ENCODE measurements at places on chromosomes 3 and 15. TPM values are rescaled to one million over a fixed set of nuclear protein-coding genes. Genes with fewer than 3 reads are reported as not detected.

Gene DUOX2
- 0.29 TPM for total RNA-seq

Gene GPR149
- not detected for total RNA-seq

Gene TMEM45A
- 0.15 TPM for total RNA-seq

Gene SAMD7
- 0.12 TPM for total RNA-seq

Gene NEDD4
- total RNA-seq: 1.6 TPM

Gene RGMA
- not detected for total RNA-seq

DNA sequence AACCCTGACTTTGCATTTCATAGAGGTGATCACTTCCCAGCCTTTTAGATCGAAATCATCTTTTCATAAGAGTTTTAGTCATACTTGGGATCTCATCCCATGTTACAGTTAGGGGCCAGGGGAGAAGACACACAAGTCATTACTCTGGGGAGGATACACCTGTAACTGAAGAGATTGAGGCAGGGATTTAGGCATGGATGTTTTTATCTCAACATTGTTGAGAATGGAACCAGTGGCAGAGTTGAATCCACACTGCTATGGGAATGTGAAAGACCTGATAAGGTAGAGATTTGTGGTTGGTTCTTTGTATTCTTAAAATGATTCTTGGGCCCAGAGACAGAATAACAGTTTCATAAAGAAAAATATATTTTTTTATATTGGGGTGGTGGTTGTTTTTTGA lies 16.2 kb upstream of the CLEC3B start:
- no peaks in the 10 kb centered on the region for H3K27me3 ChIP-seq
- no peak overlapping the region for H3K4me3 ChIP-seq
- H3K4me1 ChIP-seq: peaks cover 11% of the 10 kb centered on the region
- H3K36me3 ChIP-seq: peaks cover 41% of the 10 kb centered on the region
- DNase-seq: no peak

- no peak overlapping the region for H3K4me3 ChIP-seq
- peaks cover 55% of the 10 kb centered on the region for H3K4me1 ChIP-seq
- no peaks in the 10 kb centered on the region for H3K36me3 ChIP-seq
- H3K27ac ChIP-seq: no peak overlapping the region
- peak; percentile 60 for DNase-seq
Observed at GRCh38 chr15:67820992-67821783, 4.1 kb upstream of the SKOR1 start.

- no peaks in the 10 kb centered on the region for H3K27me3 ChIP-seq
- no peak overlapping the region for H3K27ac ChIP-seq
- no peaks in the 10 kb centered on the region for H3K36me3 ChIP-seq
- H3K4me3 ChIP-seq: no peak overlapping the region
- DNase-seq: no peak
Observed at GRCh38 chr3:161700998-161701397, 204.4 kb downstream of the OTOL1 start.

GRCh38 chr15:61480863-61481262 lies 251.8 kb upstream of the RORA start:
- H3K4me3 ChIP-seq: no peak overlapping the region
- no peaks in the 10 kb centered on the region for H3K27me3 ChIP-seq
- no peak overlapping the region for H3K27ac ChIP-seq
- no peak for DNase-seq

- no peak for DNase-seq
- no peaks in the 10 kb centered on the region for H3K27me3 ChIP-seq
- H3K36me3 ChIP-seq: no peaks in the 10 kb centered on the region
Observed at GRCh38 chr3:16183601-16184270, 9.3 kb downstream of the GALNT15 start.

DNA sequence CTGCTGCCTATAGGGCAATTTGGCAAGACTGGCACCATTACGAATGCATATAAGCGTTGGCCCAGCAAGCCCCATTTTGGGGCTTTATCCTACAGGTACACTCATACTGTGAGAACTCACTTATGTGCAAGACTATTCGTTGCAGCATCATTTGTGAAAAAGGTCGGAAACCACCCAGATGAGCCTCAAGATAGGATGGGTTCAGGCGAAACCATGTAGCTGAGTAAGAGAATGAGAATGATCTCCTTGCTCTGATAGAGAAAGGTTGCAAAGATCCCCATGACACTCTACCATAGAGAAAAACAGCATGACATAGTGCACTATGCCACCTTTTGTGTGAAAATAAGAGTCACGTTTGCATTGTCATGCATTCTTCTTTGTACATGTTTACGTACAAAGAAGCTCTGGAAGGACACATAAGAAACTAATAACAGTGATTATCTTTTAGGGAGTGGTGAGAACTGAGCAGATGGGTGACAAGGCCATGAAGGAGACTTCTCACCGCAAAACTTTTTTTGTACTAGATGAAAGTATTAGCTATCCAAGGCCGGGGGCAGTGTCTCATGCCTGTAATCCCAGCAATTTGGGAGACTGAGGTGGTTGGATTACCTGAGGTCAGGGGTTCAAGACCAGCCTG lies 50.0 kb downstream of the RHCG start:
- H3K4me1 ChIP-seq: peaks cover 27% of the 10 kb centered on the region
- DNase-seq: no peak
- H3K36me3 ChIP-seq: no peaks in the 10 kb centered on the region

DNA sequence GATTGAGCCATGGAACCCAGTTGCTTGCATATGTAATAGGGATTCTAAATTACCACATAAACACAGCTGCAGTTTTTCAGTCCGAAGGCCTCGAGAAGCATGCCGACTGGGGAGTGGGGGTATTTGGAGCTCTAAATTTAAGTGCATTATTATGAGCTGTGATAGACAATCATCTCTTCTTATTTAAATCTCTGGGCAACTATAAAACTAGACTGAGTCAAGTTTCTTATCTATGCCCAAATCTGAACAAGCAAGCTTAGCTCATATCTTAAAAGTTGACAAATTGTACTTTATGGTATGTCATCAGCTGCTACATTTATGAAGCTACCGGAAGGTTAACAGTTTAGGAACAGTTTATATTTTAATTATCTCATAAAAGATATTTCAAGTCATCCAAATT lies 19.5 kb upstream of the THRB start:
- H3K36me3 ChIP-seq: no peaks in the 10 kb centered on the region
- peaks cover 2% of the 10 kb centered on the region for H3K4me1 ChIP-seq
- H3K4me3 ChIP-seq: no peak overlapping the region
- DNase-seq: no peak
- peaks cover 8% of the 10 kb centered on the region for H3K27me3 ChIP-seq
- H3K27ac ChIP-seq: no peak overlapping the region

- H3K27me3 ChIP-seq: no peaks in the 10 kb centered on the region
- DNase-seq: no peak
- no peaks in the 10 kb centered on the region for H3K4me1 ChIP-seq
- H3K36me3 ChIP-seq: peaks cover 10% of the 10 kb centered on the region
- H3K4me3 ChIP-seq: no peak overlapping the region
Observed at GRCh38 chr15:68192117-68192516, 13.0 kb downstream of the CALML4 start.

DNA sequence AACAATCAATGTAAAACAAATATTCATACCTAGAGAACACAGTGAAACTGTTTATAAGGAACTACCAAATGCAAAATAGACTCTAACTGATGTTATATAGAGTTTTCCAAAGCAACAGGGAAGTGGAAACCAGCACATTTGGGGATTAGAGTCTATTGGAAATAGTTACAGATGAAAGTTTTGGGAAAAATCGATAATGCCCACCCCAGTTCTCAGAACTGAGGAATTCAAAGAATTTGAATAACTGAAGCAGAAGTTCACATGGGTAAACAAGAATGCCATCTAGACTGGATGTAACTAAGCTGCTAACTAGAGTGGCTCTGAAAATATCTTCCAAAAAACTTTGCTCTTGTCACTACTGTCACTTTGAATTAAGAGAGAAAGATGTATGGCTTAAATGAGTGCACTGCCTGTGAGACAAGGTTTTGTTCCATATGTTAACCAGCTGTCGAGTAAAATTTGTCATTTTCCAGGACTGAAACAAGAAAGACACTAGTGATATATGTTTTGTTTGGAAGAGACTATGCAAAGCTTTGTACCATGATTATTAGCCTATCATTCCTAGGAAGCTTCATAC lies 9.2 kb upstream of the DENND4A start:
- no peak overlapping the region for H3K4me3 ChIP-seq
- no peaks in the 10 kb centered on the region for H3K36me3 ChIP-seq
- H3K4me1 ChIP-seq: peaks cover 4% of the 10 kb centered on the region
- DNase-seq: no peak
- H3K27ac ChIP-seq: peak overlapping the region; percentile 0

GRCh38 chr3:5663601-5664000 lies 476.1 kb downstream of the EDEM1 start:
- no peaks in the 10 kb centered on the region for H3K4me1 ChIP-seq
- no peaks in the 10 kb centered on the region for H3K36me3 ChIP-seq
- H3K4me3 ChIP-seq: no peak overlapping the region
- no peaks in the 10 kb centered on the region for H3K27me3 ChIP-seq
- no peak overlapping the region for H3K27ac ChIP-seq
- DNase-seq: no peak

GRCh38 chr3:128489927-128490649 lies 2.9 kb downstream of the GATA2 start:
- peak overlapping the region; percentile 6 for H3K4me3 ChIP-seq
- DNase-seq: peak; percentile 58
- no peaks in the 10 kb centered on the region for H3K36me3 ChIP-seq
- no peak overlapping the region for H3K27ac ChIP-seq

GRCh38 chr15:68565726-68566125 lies 13.1 kb upstream of the CORO2B start:
- H3K4me3 ChIP-seq: no peak overlapping the region
- DNase-seq: no peak
- peaks cover 15% of the 10 kb centered on the region for H3K27me3 ChIP-seq
- no peak overlapping the region for H3K27ac ChIP-seq

DNA sequence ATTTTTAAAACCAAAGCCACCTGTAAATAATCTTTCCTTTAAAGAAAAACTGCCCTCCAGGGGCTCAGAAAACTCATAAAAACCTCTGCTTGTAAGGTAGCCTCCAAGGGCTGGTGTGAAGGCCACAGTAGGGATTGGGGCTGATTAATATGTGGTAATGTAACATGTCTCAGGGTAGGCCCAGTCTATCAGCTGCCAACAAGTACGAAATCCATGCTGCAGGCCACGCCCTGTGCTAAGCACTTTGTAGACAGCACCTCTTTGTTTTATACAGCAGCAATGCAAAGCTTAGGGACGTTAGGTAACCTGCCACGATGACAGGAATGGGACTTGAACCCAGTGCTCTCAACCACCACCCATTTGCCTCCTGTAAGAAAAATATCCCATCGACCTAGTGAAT lies 65.6 kb upstream of the PRICKLE2 start:
- no peaks in the 10 kb centered on the region for H3K27me3 ChIP-seq
- DNase-seq: no peak
- H3K27ac ChIP-seq: no peak overlapping the region
- no peaks in the 10 kb centered on the region for H3K4me1 ChIP-seq
- no peaks in the 10 kb centered on the region for H3K36me3 ChIP-seq
- H3K4me3 ChIP-seq: no peak overlapping the region

DNA sequence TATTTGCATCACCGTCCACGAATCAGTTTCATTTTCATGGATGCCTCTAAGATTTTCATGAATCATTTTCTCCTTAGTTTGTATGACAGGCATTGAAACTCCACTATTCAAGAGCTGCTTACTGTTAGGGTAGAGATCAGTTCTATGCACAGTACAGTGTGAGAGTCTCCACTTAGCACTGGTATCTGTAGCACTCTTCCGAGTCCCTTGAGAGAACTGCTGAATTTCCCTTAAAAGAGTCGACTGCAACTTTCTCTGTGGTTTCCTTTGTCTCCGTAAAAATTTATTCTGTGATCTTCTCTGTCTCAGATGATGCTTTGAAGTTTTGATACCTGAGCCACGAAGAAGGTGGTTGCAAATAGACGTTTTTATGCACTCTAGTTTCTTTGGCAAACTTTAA lies 14.8 kb downstream of the GTPBP8 start:
- no peaks in the 10 kb centered on the region for H3K4me1 ChIP-seq
- no peaks in the 10 kb centered on the region for H3K27me3 ChIP-seq
- peaks cover 20% of the 10 kb centered on the region for H3K36me3 ChIP-seq
- no peak overlapping the region for H3K27ac ChIP-seq
- no peak overlapping the region for H3K4me3 ChIP-seq

- H3K4me1 ChIP-seq: peaks cover 29% of the 10 kb centered on the region
- DNase-seq: no peak
- no peaks in the 10 kb centered on the region for H3K36me3 ChIP-seq
- no peaks in the 10 kb centered on the region for H3K27me3 ChIP-seq
- no peak overlapping the region for H3K4me3 ChIP-seq
Observed at GRCh38 chr3:108605028-108605427, 15.5 kb downstream of the DZIP3 start.

DNA sequence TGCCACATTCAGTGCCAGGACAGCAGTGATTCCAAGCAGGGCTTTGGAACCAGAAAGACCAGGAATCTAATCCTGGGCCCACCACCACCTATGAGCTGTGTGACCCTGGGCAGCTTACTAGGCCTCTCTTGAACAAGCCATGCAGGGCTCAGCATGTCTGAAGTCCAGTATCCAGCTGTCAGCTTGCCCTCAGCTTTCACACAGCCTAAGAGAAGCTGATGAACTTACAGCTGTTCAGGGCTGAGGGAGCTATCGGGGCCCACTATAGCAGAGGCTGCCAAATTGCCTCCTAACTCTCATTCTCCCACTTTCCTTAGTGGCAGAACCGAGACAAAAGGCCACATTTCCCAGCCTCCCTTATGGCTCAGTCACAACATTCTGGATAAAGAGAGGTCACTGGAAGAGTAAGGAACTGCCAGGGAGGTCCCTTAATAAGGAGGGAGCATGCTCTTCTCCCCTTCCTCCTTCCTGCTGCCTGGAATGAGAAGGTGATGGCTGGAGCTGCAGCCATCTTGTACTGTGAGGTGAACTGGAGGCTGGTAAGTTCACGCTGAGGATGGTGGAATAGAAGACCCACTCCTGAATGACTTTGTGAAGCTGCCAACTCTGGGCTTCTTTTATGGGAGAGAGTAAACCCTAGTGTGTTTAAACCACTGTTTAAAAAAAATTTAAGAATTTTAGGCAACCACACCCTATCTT lies 34.5 kb downstream of the FEM1B start:
- no peaks in the 10 kb centered on the region for H3K36me3 ChIP-seq
- H3K27me3 ChIP-seq: no peaks in the 10 kb centered on the region
- H3K27ac ChIP-seq: no peak overlapping the region
- no peaks in the 10 kb centered on the region for H3K4me1 ChIP-seq
- H3K4me3 ChIP-seq: no peak overlapping the region

- no peak overlapping the region for H3K4me3 ChIP-seq
- no peaks in the 10 kb centered on the region for H3K36me3 ChIP-seq
- no peak for DNase-seq
- peaks cover 95% of the 10 kb centered on the region for H3K27me3 ChIP-seq
- H3K4me1 ChIP-seq: peaks cover 35% of the 10 kb centered on the region
Observed at GRCh38 chr15:89368566-89369223, 34.1 kb upstream of the POLG start.

Measured in B cell (primary cell).